ENCODE measurements at places on chromosomes 2 and 18.

- no peak for DNase-seq
Measured at GRCh38 chr2:107008843-107009242, 122.9 kb upstream of the ST6GAL2 start.

DNA sequence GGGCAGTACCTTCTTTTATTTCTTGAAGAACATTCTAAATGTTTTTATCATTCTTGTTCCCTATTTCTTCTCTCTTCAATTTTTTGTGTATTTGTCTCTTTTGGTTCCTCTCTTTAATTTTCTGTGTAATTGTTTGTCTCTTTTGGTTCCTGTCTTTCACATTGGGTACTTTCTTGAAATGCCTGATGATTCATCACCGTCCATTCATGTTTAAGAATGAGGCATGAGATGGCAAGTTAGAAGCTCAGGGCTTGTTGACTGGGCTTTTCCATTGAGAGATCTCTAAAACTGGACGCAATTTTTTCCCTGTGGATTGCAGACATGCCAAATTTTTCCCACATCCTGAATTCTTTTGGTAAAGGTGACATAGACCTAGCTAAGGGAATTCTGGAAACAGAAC is 33.7 kb upstream of the IL1R2 start:
- no peak for DNase-seq

- no peak for DNase-seq
Measured at GRCh38 chr2:121502246-121502645, 28.4 kb upstream of the RNU4ATAC start.

GRCh38 chr18:27826101-27826500 is 350.8 kb downstream of the CDH2 start:
- no peak for DNase-seq

- no peak for DNase-seq
Measured at GRCh38 chr18:41660654-41661053, 294.4 kb upstream of the PIK3C3 start.

DNA sequence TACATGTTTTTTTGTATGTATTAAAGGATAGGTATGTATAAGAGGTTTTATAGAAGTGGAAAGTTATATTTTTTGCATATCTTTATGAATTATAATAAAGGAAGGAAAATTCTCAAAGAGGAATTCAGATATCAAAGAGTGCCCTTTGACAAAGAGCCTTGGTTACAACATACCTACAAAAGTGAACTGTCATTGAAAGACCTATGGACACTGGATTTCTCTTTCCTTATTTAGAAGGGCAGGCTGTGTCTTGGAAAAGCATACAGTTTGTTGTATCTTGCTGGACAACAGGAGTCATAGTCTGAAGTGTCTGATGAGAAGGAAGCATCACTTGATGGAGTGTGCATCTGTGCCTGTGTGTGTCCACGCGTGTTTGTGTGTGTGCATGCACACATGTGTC is 15.2 kb downstream of the UGT1A10 start:
- DNase-seq: no peak

DNA sequence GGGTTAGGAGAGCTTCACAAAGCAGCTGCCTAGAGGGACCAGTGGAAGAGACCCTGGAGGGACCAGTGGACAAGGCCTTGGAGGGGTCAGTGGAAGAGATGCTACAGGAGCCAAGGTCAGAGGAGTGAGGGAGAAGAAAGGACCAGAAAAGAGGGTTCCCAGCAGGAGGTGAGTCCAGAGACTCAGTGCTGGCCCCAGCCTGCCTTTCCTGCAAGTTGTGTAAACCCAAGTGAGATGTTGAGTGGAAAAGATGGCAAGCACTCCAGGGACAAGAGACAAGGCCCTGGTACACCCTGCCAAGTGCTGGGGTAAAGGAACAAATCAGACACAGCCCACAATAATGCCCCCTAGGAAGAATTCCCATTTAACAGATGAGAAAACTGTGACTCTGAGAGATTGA is 94.4 kb downstream of the TTC32 start:
- DNase-seq: no peak

GRCh38 chr2:21820271-21820670 is 696.5 kb downstream of the TDRD15 start:
- DNase-seq: no peak

- DNase-seq: no peak
Measured at GRCh38 chr2:230614913-230615332, 97.7 kb upstream of the CAB39 start.

DNA sequence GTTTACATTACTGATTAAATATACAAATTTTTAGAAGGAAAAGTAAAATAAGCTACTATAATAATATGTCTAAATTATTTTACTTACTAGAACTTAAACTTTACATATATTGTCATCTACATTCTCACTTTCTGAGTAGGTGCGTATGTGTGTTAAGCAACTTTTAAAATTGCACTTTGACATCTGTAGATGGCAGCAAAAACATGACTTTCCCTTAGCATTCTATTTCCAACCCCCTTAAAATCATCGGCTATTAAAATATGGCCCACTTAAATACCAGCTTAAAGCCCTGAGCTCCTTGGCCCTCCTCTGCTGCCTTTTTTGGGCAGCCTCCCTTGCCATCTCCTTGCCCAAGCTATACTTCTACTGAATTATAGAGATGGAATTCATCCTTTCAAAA is 78.0 kb downstream of the UPP2 start:
- DNase-seq: peak; percentile 17

DNA sequence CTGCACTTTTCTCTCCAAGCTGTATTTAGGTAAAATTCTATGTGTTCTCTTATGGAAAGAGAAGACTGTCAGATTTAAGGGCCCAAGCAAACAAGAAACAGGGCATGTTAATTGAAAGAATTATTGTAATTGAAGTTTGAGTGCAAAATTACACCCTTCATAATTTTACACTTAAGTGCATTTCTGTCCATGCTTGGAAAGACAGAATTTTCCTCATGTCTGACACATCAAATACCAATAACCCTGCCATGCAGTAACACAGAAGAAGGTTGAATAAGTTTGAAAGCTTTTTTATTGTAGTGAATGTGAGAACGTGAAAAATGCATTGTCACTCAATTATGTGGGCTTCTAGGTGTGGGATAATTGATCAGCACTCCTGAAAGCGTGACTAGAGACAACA is 52.9 kb upstream of the PARD3B start:
- no peak for DNase-seq

GRCh38 chr2:144516981-144517865 is 2.7 kb downstream of the ZEB2 start:
- peak; percentile 76 for DNase-seq

DNA sequence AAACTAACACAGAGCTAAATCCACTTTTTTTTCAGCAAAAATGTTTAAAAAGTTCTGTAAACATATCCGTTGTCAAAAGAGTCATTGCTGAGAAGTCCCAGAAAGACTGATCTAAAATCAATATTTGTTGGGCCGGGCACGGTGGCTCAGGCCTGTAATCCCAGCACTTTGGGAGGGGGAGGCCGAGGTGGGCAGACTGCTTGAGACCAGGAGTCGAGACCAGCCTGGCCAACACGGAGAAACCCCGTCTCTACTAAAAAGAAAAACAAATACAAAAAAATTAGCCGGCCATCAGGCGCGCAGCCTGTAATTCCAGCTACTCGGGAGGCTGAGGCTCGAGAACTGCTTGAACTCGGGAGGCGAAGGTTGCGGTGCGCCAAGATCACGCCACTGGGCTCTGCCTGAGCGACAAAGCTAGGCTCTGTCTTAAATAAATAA is 1.4 kb downstream of the OLA1 start:
- peak; percentile 5 for DNase-seq

- no peak for DNase-seq
Measured at GRCh38 chr2:58569475-58570185, 328.5 kb upstream of the FANCL start.

DNA sequence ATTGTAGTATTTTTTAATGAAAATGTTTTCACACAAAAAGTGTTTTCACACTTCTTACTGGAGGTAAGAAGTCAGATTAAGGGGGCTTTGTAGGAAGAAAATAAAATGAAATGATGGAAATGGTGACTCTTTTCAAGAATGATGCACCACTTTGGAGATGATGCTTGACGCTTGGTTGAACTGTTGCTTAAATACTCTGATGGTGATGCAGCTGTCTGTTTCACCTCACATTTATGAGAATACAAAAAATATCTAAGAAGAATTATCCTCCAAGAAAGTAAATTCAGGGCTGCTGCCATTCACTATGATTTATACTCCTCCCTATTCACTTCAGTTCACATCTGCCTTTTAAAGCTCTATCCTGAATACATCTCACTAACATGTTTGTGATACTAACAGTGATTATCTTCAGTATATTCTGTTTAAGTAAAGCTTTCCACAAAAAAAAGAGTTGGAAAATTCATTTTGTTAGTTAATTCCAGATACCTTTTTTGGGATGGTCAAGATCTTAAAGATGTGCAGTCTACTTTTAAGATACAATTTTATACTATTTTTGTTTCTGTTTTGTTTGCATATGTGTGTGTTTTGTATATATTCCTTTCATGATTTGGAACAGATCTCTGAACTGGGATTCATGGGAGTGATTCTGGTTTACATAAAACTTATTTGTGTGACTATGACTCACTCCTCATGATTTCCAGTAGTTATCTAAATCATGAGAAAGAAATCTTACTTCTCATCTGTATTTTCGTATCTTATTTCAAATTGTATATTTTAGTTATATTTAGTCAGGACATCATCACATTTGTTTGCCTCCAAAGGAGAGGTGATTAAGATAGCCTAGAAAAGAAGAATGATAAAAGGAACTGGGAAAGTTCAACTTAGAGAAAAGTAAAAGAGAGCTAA is 53.1 kb downstream of the SLC39A10 start:
- no peak for DNase-seq

- DNase-seq: no peak
Measured at GRCh38 chr18:13553449-13553848, 172.9 kb downstream of the FAM210A start.

DNA sequence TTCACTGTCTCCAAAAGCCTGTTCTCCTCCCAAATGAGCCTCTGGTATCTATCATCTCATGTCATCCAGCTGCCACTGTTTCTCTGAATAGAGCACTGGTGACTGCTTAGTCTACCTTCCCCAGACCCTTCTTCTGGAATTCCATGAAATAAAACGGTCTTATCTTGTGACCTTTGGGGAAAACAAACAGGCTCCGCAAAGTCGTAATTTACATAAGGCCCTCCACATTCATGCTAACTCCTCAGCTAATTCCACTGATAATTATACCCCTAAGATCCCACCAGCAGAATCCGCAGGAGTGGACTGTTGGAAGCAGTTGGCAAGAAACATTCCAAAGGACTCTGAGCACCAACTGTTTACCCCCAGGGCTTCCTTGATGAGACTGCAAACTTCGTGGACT is 33.9 kb upstream of the CHN1 start:
- DNase-seq: no peak

DNA sequence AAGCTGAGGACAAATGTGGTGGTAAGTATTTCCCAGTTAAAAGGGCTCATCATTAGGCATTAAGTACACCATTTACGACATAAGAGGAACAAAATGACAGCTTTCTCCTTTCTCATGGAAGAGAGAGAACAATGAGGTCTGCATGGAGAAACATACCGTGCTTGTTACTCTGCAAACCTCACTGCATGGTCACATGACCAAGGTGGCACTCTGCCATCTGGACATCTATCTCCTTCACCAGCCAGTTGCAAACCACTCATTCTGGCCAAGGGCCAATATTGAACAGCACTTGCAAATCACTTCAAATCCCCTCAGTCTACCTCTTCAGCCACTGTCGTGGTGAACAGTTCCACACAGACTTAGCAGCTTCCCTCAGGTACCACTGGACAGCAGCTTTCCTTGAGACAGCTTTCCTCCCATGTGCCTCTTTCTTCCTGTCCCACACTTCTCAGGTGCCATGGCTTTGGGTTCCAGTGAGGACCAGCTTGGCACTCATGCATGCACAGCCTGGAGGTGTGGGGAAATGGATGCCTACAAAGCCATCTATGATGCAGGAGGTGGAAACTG is 29.5 kb upstream of the DPP4 start:
- no peak for DNase-seq

DNA sequence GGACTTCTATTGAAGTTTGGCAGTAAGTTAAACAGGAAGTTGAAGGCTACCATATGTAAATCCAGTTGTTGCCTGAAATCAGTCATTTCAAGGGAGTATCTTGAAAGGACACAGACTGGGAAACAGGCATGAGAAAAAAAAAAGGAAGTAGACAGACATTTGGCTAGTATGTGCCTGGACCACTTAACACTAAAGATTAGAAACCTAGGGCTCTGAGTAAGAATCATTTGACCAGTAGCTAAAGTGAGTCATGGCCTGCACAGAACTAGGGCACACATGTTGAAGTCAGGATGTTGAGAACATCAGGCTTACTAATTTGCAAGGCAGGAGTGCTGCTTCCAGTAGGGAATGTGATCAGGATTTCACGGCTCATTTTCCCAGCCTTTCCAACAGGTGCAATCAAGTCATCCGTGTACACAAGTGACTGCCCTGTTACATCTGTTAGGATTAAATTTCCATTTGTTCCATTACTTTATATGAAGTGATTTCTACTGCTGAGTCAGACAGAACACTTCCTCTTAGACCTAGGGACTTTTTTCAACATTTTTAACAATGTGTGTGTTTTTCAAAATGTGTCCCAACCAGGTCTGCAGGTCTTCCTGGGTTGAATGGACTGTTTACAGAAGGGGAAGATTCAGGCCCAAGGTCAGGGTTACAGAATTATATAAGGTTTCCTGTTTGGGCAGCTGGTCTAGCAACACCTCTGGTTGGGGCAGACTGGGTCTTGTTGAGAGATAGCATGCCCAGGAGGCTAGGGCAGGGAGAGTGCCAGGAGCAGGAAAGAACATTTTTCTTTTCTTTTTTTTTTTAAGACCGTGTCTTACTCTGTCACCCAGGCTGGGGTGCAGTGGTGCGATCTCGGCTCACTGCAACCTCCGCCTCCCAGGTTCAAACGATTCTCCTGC is 145.6 kb downstream of the TGIF1 start:
- DNase-seq: no peak

DNA sequence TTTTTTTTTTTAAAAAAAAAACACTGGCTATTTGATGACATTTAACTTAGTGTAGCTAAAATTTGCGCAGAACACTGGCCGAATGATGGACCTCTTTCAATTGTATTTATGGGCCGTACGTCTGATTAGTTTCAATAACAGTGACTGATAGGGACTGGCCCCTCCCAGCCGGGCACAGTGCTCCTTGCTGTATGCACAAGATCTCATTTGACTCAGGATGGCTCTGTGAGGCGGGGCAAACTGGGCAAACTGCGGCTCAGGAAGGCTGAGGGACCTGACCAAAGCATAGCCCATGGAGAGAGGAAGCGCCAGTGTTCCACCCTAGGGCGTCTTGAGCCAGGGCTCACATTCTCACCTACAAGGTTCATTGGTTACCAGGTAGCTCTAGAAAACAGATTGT is 21.2 kb downstream of the TRAF3IP1 start:
- no peak for DNase-seq

- no peak for DNase-seq
Measured at GRCh38 chr2:96618596-96619283, 19.4 kb downstream of the KANSL3 start.
